Sciatic nerve (tissue), 2 donors: ENCODE measurements at places on chromosomes 3 and 15.

- no peak for DNase-seq
Observed at GRCh38 chr15:73030122-73030679, 22.1 kb upstream of the NEO1 start.

DNA sequence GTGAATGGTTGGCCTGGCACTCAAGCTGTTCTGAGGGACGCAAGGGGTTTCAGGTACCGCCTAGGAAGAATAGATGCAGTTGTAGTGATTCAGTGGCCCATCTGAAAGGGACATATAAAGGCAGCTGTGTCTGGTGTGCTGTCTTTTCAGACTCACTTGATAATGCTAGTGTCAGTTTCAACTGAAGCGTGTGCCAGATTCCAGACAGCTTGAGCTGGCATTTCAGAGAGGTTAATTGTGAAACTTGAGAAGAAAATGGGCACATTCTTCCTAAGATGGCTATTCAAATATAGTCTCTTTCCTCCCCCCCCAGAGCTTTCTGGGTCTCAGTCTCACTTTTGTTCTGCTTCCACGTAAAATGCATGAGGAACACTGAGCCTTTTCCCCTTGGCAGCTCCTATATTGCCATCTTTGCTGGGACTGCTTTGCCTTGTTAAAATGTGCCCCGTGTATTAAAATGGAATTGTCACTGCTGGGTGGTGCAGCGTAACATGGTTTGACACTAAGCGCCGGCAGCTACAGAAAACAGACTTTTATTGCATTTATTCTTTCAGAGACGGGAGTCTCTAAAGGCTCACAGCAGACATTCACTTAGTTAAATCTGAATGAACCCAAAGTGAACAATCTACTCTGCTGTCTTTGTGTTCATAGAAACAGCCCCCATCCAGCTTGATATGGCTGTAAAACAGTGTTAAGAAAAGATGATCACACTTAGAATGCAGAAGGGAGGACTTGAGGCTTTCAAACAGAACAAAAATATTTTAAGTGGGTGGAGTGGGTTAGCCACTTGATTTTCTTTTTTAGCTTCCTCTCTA is 478.7 kb downstream of the RBMS3 start:
- no peak for DNase-seq

GRCh38 chr15:43934480-43934879 is 107.7 kb downstream of the WDR76 start:
- DNase-seq: no peak

- DNase-seq: no peak
Observed at GRCh38 chr3:45204136-45204535, 22.0 kb downstream of the TMEM158 start.

GRCh38 chr15:88190232-88190631 is 66.3 kb downstream of the NTRK3 start:
- DNase-seq: no peak

DNA sequence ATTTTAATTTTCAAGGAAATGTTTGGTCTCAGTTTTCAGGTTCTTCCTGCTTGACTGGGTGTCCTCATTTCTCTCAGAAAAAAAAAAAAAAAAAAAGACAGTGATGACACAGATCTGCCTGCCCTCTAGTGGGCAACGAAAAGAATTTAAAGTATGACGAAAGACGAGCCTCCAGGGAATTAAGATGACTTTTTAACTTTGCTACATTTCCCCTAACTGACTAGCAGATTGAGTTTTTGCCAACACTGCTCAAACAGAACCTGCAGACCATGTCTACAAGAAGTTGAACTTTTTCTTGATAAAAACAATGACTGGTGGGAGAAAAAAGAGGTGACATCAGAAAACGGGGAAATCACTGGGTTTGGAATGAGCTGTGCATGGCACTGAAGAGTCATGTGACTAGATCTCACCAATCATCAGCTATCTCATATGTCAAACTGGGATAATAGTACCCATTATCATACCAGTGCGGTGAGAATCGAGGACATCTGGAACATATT is 40.8 kb downstream of the EOMES start:
- no peak for DNase-seq

DNA sequence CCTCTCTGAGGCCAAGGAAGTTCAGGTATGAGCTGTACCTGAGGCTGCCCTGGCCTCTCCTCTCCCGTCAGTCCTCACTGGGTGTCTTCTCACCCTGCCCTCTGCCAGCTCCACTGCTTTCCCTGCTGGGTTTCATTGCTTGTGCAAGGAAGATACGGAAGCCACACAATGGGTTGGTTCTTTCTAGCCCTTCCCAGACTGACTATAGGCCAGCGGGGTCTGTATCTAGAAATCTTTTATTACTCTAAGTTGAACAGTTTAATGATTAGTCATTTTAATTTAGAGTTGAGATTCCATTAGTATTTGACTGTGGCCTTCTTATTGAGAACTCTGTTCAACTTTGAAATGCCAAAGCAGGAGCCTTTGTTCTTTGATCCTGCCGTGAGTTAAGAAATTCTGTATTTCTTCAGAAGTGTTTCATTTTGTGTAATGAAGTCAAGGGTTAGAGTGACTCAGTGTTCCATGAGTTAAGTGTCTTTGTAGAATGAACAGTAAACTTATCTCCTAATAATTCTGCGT is 16.2 kb downstream of the C3orf62 start:
- DNase-seq: no peak

DNA sequence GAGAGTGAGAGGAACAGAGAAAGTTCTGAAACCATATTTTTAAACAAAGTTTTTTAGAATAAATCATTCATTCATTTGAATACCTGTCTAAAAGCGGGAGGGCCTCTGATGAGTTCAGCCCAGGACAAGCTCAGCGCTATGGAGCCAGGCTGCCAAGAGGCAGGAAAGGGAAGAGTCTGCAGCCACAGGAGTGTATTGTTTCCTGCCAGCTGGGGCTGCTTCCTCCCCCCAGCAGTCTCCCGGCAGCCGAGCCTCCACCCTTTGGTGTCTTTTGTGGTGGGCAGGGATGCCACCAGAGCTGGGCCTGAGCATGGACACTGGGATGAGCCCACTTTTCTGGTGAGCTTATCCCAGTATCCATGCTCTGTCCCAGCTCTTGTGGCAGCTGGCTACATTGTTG is 199.5 kb upstream of the TPRG1 start:
- no peak for DNase-seq

GRCh38 chr3:35322070-35322469 is 317.3 kb upstream of the ARPP21 start:
- DNase-seq: no peak
